ENCODE measurements at places on chromosomes 6 and 20. TPM values are rescaled to one million over a fixed set of nuclear protein-coding genes. Genes with fewer than 3 reads are reported as not detected.

GRCh38 chr6:22322103-22323030 lies 25.5 kb upstream of the PRL start:
- peak; percentile 60 for DNase-seq

The ME1 gene
- 5.2 TPM for polyA plus RNA-seq

DNA sequence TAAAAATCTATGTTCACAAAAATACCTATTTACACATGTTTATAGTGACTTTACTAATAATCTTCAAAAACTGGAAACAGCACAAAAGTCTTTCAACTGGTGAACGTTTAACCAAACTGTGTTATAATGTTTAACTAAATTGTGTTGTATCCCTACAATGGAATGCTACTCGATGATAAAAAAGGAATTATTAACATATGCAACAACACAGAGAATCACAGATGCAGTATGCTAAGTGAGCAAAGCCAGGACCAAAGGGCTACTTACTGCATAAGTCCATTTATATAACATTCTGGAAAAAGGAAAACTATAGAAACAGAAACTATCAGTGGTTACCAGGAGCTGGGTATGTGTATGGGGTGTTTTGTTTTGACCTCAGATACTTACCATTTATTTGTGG lies 602.2 kb upstream of the BTBD3 start:
- no peak for DNase-seq

DNA sequence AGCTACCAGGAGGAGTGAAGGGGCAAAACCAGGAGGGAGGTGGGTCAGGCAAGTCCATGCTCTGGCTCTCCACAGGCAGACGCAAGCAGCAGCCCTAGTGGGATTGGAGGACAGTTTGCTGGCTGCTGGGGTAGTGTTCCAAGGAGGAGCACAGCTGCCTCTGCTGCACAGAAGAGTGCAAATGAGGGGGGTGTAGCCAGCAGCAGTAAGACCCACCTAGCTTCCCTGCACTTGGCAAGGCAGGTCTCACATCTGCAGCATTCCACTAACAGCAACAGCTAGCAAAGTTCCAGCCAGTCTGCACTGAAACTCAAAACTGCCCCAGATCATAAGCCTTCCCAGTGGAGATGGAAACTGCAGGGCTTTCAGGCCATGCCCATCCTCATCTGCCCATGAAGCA lies 405.0 kb downstream of the UTRN start:
- no peak for DNase-seq

DNA sequence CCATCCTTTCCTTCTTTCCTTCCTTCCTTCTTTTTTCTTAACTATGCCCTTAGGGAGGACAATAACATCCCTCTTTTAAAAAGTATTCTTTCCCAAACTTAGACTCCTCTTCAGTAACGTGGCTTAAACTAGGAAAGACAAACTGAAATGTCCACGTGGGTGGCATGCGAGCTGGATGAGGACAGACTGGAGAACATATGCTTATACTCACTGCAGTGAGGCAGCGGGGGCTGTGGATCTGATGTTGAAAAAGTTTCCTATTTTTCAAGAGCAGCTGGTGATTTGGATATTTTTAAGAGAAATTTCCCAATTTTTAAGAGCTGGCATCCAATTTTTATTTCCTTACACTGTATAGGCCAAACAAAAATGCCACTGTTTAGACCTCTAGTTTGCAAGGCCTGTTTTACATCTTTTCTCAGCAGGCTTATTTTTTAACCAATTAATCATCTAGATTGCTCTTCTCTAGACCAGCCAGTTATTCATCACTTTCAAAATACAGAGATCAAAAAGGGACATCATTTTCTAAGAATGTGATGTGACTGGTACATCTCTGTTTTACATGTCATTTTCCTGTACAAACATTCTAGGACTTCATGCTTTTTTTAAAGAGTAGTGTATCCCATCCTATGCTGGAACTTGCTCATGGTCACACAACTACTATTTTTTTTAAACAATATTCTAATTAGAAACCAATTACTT lies 226.5 kb downstream of the BTBD9 start:
- DNase-seq = peak; percentile 39

- no peak for DNase-seq
Measured at GRCh38 chr20:59428441-59429205, 128.2 kb downstream of the EDN3 start.

GRCh38 chr20:18678549-18679419 lies 90.9 kb downstream of the DTD1 start:
- DNase-seq = peak; percentile 43

The NKX2-4 gene
- not detected for polyA plus RNA-seq

- no peak for DNase-seq
Measured at GRCh38 chr6:101445527-101445926, 52.0 kb downstream of the GRIK2 start.

DNA sequence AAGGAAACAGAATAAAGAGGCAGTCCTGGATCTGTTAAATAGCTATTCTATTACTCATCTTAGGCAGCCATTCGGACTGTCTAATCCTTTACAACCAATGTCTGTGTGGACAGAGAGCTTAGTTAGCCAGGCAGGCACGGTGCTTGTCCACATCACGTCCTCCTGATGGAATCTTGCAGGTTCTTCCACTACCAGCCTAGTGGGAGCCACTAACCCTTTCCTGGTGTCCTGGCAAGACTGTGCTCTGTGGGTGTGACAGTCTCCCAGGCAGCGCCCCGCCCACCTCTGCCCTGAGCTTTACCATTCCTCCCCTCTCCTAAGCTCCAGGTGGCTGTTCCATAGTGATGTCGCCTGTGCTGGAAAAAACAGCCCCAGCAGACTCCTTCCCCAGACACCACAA lies 78.3 kb upstream of the CLDN20 start:
- DNase-seq = peak; percentile 67

DNA sequence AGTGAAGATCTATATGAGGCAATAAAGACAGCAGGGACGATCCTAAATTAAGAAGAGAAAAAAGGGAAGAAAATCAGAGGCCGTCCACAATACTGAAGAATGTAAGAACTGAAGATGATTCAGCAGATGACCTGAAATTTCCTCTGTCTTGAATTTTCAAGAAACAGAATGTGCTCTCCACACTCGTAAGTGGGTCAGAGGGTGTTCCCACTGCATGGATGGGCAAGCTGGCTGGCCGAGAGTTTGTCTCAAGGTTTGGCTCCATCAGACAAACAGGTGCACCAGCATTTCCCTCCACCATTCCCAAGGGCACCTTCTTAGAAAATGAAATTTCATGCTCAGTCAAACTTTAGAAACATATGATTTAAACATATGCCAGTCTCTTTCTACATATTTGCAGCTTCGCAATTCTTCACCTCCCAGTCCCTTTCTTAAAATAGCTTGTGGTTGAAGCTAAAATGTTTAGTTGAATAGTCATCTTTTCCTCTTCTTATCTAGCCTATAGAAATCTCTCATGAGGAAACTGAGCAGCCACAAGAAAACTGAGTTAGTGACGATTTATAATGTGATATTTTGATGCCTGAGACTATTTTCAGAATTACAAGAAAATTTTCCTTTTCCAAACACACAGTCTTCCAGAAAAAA lies 576.4 kb downstream of the PRKN start:
- DNase-seq = no peak

- DNase-seq = no peak
Measured at GRCh38 chr6:56657354-56657753, 14.7 kb upstream of the DST start.

The CRISP2 gene
- not detected for polyA plus RNA-seq

DNA sequence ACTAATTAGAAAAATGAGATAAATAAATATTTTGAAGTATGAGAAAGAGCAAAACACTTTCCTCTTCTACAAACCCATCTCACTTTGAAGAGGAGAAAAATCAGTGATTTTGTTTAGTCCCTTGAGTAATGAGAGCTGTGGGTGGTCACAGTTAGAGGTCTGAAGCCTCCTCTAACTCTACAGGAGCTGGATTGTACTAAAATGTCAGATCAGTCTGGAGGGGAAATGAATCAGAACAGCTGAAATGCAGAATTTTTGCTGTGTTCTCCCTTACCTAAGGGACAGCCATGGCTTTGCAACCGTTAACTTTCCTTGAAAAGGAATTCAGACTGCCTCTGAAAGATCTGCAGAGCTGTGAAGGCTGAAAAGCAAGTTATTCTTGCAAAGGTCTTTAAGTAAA lies 11.4 kb upstream of the RFPL4B start:
- no peak for DNase-seq

DNA sequence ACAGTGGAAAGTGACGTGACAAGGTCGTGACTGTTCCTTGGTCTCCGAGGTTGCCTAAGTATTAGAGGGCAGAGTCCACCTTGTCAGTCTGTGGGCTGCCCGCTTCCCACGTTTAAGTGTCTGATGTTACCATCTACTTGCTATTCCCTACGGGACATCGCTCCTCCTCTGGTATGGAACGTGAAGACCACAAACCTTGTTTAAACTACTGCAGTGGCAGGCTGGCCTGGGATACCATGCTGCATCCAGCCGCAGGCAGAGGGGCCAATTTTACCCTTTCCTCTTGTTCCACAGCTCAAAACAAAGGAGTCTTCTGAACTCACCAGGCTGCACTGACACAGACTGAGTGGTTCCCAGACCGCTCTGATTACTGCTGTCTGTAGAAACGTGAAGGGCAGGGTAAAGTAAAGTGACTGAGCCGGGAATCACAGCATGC lies 275.9 kb downstream of the FOXC1 start:
- no peak for DNase-seq

DNA sequence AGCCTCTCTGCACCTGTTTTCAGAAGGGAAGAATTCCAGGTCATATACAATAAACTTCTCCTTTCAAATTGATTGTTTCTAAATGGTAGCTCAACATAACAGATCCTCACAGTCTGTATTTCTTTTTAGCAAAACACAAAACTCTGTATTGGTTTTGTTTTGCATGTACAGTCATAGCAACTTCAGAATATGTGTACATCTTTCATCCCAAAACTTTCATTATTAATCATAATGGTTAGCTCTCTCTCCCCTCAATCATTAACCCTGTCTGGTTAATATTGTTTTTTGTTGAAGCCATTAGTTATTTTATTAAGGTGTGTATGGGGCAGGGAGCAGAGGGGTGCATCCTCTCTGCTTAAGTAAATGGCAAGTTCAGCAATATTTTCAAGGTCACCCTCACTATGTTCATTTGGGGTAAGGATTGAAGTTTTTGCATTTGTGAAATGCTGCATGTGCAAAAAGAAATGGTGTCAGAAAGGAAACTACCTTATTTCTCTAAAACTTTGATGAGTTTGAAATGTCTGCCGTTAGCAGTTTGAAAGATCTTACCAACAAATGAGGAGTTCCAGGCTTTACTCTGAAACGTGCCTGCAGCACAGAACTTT lies 136.8 kb upstream of the BTBD3 start:
- DNase-seq = no peak

DNA sequence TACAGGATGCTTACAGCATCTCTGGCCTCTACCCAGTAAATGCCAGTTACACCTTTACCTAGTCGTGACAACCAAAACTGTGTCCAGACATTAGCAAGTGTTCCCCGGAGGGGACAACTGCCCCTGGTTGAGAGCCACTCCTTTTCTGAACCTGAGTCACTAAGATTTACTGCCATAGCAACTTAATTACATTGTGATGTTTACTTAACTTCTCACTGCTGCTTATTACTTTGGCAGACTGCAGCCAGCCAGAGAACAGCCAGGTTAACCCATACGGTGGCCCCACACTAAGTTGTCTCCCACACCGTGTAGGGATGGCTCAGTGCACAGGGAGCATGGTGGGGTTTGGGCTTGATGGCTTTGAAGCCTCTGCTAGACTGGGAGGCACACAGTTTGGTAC lies 204.7 kb upstream of the SULF2 start:
- DNase-seq = no peak

DNA sequence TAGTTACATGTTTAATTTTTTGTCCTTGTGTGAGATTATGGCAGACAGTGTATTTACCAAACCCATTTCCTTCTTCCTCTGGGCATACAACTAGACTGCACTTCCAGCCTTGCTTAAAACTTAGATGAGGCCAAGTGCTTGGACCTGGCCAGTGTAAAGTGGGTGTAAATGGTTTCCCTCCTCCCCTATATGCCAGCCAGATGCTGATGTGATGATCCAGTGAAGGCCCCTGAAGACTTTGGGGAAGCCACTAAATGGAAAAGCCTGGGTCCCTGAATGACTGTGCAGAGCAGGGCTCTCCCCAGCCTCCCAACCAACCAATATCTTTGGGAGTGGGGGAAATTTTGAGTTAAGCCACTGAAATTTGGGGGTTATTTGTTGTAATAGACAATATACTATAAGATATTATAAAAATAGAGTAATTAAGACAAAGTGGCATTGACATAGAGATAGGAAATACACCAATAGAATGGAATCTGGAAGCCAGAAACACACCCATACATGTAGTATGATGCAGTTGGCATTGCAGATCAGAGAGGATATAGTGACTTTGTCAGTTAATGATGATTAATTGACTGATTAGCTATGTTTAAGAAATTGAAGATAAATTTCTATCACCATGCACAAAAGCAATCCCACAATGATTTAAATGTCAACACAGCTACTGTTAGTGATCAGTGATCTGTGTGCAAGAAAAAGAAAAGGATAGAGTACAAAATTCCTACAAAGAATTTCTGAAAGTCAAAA lies 10.4 kb upstream of the SNX9 start:
- no peak for DNase-seq

The CDKN1A gene
- 118 TPM for polyA plus RNA-seq

The ARMC2 gene
- polyA plus RNA-seq = 0.46 TPM

DNA sequence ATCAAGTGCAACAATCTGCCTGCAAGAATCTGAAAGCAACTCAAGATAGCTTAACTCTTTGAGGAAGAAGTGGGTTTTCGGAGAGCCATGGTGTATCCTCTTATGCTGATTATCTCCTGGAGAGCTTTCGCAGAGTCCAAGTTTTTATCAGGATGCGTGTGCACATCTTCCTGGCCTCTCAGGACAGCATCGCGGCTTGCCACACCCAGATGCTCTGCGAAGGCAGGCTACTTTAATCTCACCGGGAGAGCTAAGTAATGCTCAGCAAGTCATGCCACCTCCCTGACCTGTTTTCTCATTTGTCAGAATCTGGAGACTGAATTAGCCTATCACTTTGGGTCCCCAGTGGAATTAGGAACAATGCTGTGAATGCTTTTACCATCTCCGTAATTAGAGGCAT lies 52.9 kb downstream of the TTI1 start:
- no peak for DNase-seq
